ENCODE measurements at places on chromosomes 16 and 17.
A peak's percentile ranks its signal among the peaks of the same experiment; 100 is the strongest.

GRCh38 chr16:67943619-67944504 lies at the start of gene LCAT:
Gene LCAT, minus strand, starts transcription at chr16:67944120. Its CDS starts 19 bp downstream, at chr16:67944101.
- no peak for DNase-seq

DNA sequence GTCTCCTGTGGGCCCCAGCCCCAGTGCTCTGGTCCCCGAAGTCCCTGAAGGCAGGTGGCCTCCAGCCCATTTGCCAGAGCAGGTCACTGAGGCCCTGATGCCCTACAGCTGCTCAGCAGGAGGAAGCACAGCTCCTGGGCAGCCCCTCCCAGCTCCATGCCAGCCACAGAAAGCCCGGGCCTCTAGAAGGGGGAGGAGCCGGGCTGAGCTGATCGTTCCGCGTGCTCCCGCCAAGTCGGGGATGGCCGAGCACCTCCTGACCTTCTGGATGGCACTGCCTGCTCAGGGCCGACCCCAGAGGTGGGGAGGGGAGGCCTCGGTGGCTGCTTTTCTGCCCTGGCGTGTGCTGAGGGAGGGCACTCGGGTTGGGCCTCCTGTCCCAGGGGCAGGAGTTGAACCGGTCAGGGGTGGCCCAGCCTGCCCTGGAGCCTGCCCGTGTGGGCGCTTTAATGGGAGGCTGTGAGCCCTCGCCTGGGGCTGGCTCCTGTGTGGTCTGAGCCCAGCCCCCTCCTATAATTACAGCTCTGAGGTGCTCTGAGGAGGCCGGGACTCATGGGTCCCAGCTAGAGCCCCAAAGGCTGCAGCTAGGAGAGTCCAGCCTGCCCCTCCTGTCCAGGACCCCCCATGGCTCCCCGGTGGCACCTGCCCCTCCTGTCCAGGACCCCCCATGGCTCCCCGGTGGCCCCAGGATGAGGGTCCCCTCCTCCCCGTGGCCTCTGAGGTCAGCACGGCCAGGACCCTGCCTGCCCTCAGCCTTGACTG lies 29.7 kb downstream of the ZFPM1 start:
- DNase-seq, result no peak

GRCh38 chr17:79444198-79444597 lies 166.7 kb downstream of the RBFOX3 start:
- no peak for DNase-seq

- no peak for DNase-seq
These were observed 1349.6 kb upstream of the CDH8 start for GRCh38 chr16:63385714-63386432.

- no peak for DNase-seq
These were observed 337.0 kb downstream of the UTP18 start for GRCh38 chr17:51597345-51597744.

DNA sequence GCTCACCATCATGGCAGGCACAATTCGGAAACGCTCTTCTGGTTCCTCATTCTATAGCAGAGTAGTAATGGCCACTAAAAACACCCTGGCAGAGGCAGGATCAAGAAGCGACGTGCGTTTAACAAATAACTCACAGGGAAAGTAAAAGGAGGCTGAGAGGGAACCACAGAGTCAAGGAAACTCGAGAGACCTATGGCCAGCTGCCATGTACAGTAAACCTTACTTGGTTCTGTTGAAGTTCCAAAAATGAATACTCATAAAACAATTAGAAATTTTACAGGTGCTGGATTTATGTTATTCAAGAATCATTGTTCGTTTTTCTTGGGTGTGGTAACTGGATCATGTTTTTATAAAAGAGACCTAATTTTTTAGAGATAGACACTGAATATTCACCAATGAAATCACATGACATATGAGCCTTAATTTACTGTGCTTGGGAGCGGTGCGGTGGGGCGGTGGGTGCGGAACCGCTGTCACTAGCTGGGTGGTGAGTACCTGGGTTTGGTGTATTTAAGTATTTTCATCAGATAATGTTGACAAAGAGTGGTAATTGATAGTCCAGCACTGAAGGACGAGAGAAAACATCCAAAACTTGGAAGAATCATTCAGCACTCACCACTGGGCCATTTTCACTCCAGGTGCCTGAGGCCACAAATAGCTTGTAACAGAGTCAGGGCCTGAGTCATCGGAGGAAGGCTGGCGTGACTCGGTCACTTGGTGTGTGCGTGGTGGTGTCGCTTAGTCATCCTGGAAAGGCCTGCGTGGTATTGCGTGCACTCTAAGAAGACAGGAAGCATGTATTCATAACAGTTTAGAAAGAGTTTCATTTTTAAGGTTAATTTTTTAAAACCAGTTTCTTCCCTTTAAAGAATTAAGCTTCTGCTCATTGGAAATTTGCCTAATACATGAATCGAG lies 135.4 kb upstream of the CHMP6 start:
- DNase-seq, result peak; percentile 98

All from inflammatory macrophage (primary cell).